ENCODE measurements at places on chromosomes 2 and 18. TPM values are rescaled to one million over a fixed set of nuclear protein-coding genes. Genes with fewer than 3 reads are reported as not detected.

The LRP1B gene
- total RNA-seq: not detected

The TM4SF20 gene
- not detected for total RNA-seq

The AGXT gene
- total RNA-seq: not detected

- peaks cover 4% of the 10 kb centered on the region for H3K27me3 ChIP-seq
- no peaks in the 10 kb centered on the region for H3K36me3 ChIP-seq
Observed at GRCh38 chr2:227370092-227370491, 9.0 kb downstream of the TM4SF20 start.

DNA sequence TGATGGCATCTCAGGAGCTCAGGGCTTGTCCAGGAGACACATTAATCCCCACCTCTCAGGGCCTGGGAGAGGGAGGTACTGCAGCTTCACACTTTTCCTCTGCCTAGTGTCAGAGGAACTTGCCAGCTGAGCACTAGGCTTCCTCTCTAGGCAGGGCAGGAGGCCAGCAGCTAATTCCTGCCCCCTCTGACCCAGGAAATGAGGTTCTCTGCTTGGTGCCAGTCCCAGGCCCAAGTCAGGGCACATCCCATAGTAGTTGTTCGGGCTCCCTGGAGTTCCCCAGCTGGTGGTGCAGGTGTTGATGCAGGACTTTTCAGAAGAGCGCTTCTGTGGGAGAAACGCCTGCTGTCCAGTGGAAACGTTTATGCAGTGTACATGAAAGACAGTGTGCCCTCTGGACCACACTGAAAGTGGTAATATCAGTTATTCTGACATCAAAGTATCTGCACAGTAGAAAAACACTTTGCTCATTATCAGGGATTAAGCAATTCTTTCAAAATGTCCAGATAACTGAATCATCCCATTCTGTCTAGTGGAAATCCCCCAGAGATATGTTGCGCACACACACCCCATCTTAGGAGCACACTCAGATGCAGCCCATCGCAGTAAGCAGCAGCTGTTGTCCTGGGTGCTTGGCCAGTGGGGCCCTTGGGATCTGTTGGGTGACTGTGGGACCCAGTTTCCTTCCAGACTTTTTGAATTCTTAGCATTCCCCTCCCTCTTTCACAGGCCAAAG lies 17.8 kb upstream of the SCLY start:
- DNase-seq: no peak
- H3K36me3 ChIP-seq: peaks cover 34% of the 10 kb centered on the region
- peaks cover 2% of the 10 kb centered on the region for H3K27me3 ChIP-seq
- H3K4me3 ChIP-seq: no peak overlapping the region
- H3K4me1 ChIP-seq: no peaks in the 10 kb centered on the region

DNA sequence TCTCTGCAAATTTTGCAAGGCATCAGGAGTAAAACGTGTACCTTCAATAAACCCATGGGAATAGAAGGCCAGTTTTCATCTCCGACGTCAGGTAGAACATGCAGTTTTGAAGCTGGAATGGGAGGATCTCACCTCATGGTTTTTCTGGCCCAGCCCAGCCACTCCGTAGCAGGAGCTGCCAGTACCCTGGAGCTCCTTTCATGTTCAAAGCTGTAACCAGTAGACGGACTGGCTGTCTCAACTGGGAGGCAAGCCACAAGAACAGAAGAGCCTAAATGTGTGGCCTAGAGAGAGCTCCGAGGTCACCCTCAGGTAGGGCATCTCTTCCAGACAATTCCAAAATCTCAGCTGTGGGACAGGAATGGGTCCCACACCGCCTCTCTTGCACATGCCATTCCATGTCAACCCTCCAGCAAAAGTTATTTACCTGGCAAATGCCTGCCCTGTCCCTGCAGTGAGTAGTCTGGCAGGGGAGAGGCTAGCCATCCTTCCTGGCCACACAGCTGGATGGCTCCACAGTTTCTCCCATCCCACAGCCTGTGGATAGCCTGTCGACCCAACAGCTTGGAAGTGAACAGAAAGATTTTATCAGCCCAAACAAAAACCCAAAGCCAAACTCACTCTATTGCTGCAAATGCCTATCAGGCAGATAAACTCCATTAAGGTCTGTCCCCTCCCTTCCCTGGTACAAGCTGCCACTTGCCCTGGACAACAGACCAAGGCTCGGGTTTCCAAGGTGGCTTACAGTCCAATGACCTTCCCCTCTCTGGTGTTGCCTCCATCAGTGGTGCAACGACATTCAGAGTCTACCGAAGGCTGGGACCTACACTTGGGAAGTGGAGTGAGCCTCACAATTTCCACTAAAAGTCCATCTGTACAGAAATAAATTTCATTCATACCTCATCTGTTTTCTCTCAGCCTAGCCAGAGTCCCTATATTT lies 27.8 kb downstream of the CRACDL start:
- peaks cover 41% of the 10 kb centered on the region for H3K27me3 ChIP-seq
- no peaks in the 10 kb centered on the region for H3K36me3 ChIP-seq

GRCh38 chr2:189933911-189934399 lies 128.6 kb downstream of the MSTN start:
- no peak overlapping the region for H3K27ac ChIP-seq
- no peak for DNase-seq
- H3K27me3 ChIP-seq: peaks cover 6% of the 10 kb centered on the region

- H3K4me1 ChIP-seq: no peaks in the 10 kb centered on the region
- DNase-seq: no peak
- H3K4me3 ChIP-seq: no peak overlapping the region
- no peaks in the 10 kb centered on the region for H3K36me3 ChIP-seq
Observed at GRCh38 chr2:235162082-235162836, 210.4 kb downstream of the SH3BP4 start.

- no peaks in the 10 kb centered on the region for H3K36me3 ChIP-seq
- peak; percentile 59 for DNase-seq
- peaks cover 43% of the 10 kb centered on the region for H3K27me3 ChIP-seq
- no peak overlapping the region for H3K27ac ChIP-seq
- peak overlapping the region; percentile 68 for H3K4me3 ChIP-seq
Observed at GRCh38 chr2:27264753-27265535, 2.1 kb upstream of the SLC30A3 start.

DNA sequence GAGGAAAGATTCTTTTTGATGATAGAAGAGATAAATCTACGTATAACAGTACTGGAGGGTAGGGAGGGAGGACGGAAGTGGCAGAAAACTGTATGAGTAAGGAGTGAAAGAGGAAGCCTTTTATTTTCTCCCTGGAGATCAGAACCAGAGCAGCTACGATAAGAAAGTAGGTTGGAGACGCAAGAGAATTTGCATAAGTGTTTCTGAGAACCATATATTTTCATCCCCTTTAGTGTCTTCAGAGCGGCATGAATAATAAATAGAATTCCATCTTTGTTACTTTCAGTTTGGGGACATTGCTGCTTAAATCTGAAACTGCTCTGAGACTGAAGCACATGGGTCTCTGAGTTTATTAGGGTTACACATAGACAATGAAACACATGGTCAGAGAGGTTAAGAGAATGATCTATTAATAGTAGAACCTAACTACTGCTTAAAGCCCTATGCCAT lies 230.2 kb upstream of the TNP1 start:
- H3K4me3 ChIP-seq: peak overlapping the region; percentile 67
- peak overlapping the region; percentile 71 for H3K27ac ChIP-seq
- no peak for DNase-seq
- no peaks in the 10 kb centered on the region for H3K27me3 ChIP-seq
- peaks cover 29% of the 10 kb centered on the region for H3K4me1 ChIP-seq
- H3K36me3 ChIP-seq: peaks cover 1% of the 10 kb centered on the region

- H3K4me3 ChIP-seq: no peak overlapping the region
- no peak overlapping the region for H3K27ac ChIP-seq
- no peak for DNase-seq
Observed at GRCh38 chr18:35000457-35000856, 40.8 kb upstream of the MAPRE2 start.
